ENCODE measurements at places on chromosomes 5 and 9. TPM values are rescaled to one million over a fixed set of nuclear protein-coding genes. Genes with fewer than 3 reads are reported as not detected.

- DNase-seq, result no peak
Observed at GRCh38 chr9:94478755-94479730, 75.8 kb upstream of the PCAT7 start.

DNA sequence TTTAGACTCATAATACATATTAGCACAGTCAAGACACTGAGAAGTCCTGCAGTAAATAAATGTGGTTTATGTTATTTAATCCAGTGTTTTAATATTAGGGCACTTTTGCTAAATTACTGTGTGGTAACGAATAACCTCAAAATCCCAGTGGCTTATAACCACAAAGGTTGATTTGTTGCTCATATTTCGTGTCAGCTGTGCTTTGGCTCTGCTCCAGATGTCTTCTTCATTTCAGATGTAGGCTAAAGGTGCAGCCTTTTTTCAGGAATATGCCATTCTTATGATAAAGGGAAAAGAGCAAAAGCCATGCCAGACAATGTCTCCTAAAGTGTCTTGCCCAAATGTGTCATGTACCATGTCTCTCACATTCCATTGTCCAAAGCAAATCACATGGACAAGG is 144.8 kb downstream of the BRINP1 start:
- DNase-seq, result no peak

DNA sequence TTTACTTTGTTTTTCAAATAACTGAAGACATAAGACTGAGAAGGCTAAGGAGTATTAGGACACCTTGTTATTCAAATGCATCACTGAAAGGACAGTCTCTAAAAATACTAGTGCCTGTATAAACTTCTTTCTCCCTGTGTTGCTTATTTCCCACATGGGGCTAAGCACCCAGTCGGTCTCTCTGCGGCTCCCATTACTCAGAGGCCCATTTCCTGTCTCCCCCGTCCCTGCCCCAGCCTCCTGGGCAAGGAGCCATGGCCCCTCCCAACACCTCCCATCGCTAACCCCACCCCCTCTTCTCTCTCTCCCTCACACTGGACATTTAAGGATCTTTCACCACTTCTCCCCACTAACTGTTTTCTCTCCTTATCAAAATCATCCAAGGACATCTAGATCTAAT is 81.9 kb downstream of the EBF1 start:
- peak; percentile 64 for DNase-seq

GRCh38 chr9:109458453-109459211 is 39.5 kb downstream of the PTPN3 start:
- no peak for DNase-seq

GRCh38 chr9:112771359-112772214 is 21.0 kb downstream of the SNX30 start:
- DNase-seq, result no peak

DNA sequence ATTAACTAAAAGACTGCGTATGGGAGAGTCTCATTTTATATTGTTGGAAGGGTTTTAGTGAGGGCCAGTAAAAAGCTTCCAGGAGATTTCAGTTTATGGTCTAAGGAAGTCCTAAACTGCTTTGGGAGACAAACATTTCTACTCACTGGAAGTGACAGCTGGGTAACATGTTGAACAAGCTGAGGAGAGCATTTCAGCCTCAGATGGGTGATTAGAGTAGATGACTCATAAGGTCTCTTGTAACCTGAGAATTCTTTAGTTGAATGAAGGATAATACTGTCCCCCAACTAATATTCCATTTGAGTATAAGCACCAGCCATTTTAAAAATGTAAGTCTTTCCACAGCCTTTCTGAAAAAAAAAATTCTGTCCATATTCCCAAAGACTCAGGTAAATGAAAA is 218.0 kb upstream of the C9orf72 start:
- no peak for DNase-seq

DNA sequence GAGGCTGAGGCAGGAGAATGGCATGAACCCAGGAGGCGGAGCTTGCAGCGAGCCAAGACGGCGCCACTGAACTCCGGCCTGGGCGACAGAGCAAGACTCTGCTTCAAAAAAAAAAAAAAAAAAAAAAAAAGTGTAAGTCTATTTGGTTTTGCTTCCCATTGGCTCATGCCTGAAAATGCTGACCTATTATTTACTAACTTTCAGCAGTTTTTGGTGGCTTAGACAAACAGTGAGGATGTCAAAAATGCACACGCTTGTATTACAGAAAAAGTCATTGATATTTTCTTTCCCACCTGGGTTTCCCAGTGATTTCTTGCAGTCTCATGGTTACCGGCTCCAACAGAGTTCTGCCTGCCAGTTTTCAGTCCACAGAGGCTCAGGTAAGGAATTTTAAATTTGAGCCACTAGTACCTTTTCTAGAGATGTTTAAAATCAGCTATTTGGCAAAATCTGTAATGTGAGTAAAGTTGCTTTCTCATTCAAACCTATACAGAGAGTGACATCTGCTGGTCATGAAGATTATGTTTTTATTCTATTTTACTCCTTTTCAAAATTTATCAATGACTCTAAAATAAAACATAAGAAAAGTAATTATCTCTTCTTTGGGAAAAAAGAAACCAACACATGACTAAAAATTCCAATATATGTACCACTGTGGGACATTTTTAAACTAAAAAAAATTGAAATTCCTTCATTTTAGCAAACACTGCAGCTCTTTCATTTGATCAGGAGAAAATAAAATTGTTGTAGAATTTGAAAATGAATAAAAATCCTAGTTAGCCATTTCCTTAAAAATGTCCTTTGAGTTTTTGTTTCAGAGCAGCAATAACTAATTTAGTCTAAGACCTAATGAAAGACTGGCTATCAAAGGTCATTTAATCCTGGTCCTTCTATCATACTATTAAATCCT is 8.8 kb downstream of the FAM200C start:
- DNase-seq, result no peak

DNA sequence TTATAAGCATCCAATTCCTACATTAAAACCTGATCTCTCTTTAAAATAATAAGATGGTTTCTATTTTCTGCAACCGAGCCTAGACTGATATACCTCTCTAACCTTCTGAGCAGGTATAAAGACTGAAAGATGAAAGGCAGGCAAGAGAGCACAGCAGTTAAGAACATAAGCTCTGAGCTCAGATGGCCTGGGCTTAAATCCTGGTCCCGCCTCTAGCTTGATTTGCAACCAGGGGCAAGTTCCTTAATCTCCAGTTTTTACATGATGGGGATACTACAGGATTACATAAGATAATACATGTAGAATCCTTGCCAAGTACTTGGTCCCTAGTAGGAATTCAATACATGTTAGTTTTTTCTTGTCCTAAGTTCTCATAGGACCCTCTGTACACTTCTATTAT is 33.9 kb downstream of the SLC24A2 start:
- no peak for DNase-seq

DNA sequence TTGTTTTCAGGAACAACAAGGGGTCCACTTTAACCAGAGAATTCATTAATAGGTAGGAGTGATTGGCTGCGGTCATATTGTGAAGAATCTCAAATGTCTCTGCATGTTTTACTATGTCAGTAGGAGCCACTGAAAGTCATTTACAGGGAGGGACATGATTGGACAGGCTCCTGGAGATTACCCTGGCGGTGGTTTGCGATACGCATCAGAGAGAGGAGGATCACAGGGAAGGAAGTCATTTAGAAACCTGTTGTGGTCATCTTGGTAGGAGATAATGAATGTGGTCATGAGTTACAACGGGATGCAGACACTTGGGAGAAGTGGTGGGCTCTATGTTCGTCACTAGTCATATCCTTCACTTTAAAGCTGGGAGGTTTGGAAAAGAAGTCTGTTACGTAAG is 262.8 kb downstream of the FAM114A2 start:
- DNase-seq, result no peak

- DNase-seq, result no peak
Observed at GRCh38 chr5:158164296-158165047, 305.5 kb upstream of the CLINT1 start.

- peak; percentile 41 for DNase-seq
Observed at GRCh38 chr5:43017428-43017815, 22.7 kb downstream of the ANXA2R start.

- no peak for DNase-seq
Observed at GRCh38 chr9:122364783-122365150, 6.1 kb upstream of the PTGS1 start.

- no peak for DNase-seq
Observed at GRCh38 chr9:131950487-131950886, 129.2 kb downstream of the MED27 start.

DNA sequence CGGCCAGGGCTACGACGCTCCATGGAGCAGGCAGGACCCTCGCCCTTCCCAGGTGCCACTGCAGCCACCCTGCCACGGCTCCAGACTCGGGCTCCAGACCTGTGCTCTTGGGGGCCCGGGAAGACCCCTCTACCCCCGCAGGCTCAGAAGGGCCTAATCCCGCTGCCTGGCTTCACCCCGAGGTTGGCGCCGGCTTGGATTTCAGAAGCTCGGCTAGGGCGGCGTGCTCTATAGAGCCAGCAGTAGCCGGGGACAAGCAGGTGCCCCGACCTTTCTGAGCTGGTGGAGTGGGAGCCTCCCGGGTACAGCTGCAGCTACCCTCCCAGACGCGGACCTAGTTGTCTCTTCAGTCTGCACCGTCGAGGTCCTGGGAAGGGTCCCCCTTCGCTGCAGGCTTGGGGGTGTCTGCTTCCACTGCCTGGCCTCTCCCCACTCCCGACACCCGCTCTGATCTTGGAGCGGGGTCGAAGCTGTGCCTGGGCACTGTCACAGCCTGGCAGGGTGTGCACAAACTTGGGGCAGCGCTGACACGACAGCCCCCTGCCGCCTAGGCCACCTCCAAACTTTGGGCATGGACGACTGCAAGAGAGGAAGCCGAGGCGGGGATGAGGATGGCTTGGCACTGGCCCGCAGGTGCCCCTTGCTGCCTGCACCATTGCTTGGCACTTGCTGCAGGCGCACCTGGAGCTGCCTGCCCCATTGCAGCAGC is 1366.1 kb upstream of the CDH9 start:
- no peak for DNase-seq

- no peak for DNase-seq
Observed at GRCh38 chr9:126984969-126985368, 70.4 kb downstream of the RALGPS1 start.

DNA sequence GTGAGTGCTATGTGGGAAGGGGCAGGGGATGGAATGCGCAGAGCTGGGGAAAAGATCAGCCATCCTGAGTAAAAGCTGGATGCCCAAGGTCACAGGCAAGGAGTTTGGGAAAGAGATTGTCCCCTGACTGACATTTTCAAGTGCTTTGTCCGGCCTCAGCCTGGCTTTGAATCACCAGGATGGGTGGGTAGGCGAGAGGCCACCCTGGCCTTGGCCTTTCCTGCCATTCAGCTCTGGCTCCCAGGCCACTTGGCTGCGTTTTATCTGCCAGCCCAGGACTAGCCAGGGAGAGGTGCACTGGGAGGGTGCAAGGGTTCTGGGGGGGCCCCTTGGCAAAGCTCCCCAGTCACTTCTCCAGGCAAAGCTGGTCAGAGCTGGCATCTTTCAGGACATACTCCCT is 37.4 kb upstream of the SYNPO start:
- no peak for DNase-seq

DNA sequence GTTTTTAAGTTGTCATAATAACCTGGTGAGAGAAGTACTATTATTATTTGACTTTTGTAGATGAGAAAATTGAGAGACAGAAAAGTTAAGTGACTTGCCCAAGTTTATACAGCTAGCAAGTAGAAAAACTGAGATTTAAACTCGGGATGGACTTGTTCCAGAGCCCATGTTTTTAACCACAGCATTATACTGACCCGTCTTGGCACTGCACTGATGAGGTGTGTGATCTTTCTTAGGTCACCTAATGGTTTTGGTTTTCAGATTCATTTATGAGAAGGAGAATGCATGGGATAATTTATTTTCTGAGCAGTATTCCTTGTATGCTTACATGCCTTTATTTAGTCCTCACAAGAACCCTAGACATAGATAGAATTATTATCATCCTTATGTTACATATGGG is 201.8 kb upstream of the CDKN2B start:
- no peak for DNase-seq

The LCN12 gene
- polyA plus RNA-seq, result 6.1 TPM

The NFIB gene
- 8.7 TPM for polyA plus RNA-seq

The FAM81B gene
- not detected for polyA plus RNA-seq

The IL9 gene
- polyA plus RNA-seq, result not detected

The C5orf52 gene
- not detected for polyA plus RNA-seq

The TAF11L5 gene
- polyA plus RNA-seq, result not detected

The TAF1L gene
- polyA plus RNA-seq, result 0.03 TPM

The CA9 gene
- 0.42 TPM for polyA plus RNA-seq

The ECM2 gene
- 88.8 TPM for polyA plus RNA-seq

The ARHGEF37 gene
- polyA plus RNA-seq, result 6.8 TPM

The FBN2 gene
- polyA plus RNA-seq, result 0.56 TPM

The OGN gene
- 217 TPM for polyA plus RNA-seq

Measured in ovary (tissue), 10 donors.